ENCODE measurements at places on chromosomes 1 and 21.

- no peak for DNase-seq
Measured at GRCh38 chr1:109760581-109761226, 3.0 kb downstream of the EPS8L3 start.

DNA sequence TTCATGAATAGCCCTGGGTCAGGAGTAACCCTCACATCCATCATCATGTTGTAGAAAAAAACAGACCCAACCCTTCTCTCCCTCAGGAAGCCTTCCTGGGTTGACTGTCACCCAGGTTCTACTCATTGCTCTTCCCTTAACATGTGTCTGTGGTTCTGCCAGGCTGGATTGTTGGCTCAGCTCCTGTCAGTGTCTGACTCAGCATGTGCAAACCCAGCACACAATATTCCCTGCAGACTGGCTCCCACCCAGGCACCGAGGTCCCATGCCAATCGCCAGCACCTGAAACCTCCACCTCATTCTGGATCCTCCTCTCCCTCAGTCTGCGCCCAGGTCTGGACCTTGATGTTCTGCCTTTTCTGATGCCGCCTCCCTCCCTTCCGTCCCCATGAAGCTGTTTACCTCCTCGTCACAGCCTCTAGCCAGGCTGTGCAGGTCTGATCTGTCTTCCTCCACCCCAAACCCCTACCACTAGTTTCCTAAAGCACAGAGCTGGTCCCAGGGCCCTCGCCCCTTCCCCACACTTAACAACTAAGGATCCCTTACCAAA, 4.3 kb upstream of the S100A8 start:
- DNase-seq, result no peak

DNA sequence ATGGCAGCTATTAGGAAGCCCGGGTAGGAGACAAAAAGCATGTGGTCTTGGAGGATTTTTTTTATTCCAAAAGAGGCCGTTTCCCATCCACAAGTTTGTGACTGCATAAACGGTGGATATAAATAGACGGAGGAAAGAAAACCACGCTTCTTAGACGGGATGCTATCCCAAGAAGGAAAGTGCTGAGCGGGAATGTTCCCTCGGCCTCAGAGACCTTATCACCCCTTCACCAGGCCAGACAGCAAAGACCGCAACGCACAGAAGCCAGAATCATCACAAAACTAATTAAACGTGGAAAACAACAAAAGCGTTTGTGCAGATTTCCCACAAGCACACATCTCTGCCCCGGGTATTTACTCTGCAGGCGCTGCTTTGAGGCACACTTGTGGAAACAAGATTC, 43.2 kb downstream of the HLCS start:
- DNase-seq, result no peak

DNA sequence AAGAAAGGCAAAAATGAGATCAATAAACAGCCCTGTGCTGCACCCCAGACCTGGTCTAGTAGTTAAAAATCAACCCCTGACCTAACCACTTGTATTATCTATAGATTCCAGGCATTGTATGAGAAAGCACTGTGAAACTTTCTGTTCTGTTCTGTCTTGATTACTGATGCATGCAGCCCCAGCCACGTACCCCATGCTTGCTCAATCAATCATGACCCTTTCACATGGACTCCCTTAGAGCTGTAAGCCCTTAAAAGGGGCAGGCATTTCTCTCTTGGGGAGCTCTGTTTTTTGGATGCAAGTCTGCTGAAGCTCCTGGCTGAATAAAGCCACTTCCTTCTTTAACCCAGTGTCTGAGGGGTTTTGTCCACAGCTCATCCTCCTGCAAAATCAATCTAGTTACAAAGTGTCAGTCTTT, 24.2 kb upstream of the CD34 start:
- DNase-seq, result no peak

DNA sequence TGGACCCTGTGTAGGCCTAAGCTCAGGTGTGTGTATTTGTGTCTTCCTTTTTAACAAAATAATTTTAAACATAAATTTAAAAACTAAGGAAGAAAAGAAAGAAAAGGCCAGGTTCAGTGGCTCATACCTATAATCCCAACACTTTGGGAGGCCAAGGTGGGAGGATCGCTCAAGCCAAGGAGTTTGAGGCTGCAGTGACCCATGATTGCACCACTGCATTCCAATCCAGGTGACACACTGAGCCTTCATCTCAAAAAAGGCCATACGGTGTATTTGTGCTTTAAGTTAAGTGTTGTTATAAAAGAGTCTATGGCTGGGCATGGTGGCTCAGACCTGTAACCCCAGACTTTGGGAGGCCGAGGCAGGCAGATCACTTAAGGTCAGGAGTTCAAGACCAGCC, 8.3 kb downstream of the RAB3B start:
- DNase-seq, result no peak

All from effector memory CD4-positive, alpha-beta T cell (primary cell).